ENCODE measurements at places on chromosomes 2 and 18.

DNA sequence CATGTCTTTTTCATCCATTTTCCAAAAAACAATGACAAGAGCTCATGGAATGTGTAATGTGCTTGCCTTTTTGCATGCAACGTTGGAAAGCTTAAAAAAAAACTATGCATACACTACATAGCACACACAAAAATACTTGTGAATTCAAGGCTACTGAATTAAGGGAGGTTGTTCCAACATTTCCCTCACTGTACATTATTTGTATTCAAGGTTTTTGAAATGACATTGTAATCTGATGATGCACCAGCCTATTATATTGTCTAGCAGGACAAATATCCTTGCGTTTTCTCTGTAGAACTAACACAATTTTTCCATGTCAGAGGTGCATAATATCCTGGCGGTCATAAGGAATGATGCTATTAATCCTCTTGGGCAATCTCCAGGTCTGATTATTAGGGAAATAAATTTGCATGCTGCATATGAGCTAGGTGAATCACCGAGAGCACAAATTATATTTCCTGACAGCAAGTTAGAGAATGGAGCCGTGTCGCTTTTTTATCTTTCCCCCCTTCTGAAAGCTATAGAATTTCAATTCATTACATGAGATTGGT is 836.9 kb upstream of the FANCL start:
- DNase-seq: no peak

DNA sequence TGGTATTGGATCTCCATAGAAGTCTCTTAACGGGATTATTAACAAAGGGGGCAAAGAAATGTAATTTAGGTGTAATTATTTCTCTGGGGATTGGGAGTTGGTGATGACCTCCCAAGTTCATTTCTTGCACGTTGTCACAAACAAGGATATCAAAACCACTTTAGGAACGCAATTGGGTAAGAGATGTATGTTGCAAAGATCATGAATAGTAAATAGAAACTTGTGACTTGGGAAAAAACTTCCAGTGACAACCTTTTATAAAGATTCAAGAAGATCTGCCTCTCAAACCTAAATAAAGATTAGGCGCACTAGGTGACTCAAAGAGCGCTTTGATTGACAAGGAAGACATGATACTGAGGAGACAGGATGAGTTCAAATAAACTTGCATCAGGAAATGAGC is 127.8 kb upstream of the TRIB2 start:
- no peak for DNase-seq

- DNase-seq: no peak
Observed at GRCh38 chr2:31137211-31138036, 816 bp downstream of the GALNT14 start.

- no peak for DNase-seq
Observed at GRCh38 chr18:22285361-22286140, 116.2 kb downstream of the GATA6 start.

DNA sequence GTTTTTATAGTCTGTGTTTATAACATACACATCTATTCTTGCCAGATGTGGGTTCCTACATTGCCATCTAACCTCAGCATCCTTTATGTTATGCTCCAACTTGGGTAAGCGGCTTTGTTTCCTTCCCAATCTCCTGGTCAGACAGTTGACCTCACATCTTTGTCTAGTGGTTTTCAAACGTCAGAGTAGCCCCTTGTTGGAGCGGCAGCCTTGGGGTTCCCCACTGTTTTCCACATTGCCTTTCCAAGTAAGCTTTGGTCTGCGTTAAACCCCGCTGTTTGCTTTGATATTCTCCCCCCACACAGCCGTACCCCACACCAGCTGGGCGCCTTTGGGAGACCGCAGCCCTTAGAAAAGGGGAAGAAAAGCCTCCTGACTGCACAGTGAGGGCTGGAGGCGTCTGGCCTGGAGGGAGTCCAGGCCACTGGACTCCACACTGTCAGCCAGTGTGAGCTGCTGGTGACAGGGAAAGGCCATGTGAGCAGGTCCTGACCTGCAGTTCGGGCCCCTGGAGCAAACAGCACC is 83.3 kb downstream of the MALT1 start:
- no peak for DNase-seq

GRCh38 chr2:10340593-10340975 is 37.9 kb downstream of the HPCAL1 start:
- DNase-seq: no peak

DNA sequence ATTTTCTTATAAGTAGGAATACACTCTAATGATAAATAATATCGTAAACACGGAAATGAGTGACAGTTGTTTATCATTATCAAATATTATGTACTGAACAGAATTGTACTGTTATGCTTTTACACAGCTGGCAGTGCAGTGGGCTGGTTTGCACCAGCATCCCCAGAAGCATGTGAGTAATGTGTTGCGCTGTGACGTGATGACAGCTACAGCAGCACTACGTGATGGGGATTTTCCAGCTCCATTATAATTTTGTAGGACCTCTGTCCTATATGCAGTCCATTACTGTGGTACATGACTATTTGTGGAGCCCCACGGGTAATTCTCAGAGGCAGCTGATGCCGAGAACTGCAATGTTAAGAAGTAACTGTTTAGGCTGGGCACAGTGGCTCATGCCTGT is 77.3 kb upstream of the ATG16L1 start:
- no peak for DNase-seq

DNA sequence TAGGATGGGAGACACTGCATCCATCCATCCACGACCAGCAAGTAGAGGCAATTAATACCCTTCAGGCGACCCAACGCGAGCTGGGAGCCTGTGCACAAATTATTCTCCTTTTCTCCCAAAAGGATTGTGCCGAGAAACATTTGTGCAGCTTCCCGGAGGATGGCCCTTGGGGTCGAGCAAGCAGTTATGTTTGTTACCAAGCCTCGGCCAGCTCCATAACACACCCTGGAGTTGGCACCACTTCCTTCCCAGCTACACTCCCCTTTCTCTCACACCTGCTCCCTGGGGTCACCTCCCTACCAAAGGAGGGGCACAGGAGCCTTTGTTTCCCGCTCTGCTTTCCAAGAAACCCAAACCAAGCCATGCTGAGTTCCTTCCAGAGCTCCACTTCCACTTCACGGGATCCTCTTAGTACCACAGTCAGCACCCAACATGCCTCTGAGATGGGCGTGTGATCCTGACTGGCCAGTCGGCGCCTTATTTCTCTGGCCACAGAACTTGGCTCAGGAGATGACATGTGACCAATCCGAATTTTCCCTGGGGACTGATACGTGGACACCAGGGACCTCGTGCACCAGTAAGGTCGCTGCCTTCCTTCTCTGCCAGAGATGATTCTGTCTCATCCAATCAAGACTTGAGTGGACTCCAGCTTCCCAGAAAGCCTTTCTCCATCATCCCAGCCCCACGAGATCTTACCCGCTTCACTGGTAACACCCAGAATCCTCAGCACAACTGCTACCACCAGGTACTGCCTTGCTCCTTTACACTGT is 28.5 kb downstream of the GPR55 start:
- peak; percentile 42 for DNase-seq

DNA sequence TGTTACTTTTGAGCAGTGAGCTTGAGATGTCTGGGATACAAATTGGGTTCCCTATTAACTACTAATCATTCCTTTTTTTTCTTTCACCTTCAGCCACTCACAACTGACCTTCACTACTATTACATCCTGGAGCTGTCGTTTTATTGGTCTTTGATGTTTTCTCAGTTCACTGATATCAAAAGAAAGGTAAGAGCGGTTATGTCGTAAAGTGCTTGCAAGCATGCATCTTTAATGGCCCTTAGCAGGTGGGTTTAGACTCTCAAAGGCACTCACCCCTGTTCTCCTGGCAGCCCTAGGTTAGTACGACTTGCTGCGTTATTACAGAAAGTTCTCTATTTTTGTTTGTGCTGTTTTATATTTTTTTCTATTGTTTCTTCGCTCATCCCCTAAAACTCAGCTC is 107.6 kb upstream of the NOSTRIN start:
- no peak for DNase-seq

DNA sequence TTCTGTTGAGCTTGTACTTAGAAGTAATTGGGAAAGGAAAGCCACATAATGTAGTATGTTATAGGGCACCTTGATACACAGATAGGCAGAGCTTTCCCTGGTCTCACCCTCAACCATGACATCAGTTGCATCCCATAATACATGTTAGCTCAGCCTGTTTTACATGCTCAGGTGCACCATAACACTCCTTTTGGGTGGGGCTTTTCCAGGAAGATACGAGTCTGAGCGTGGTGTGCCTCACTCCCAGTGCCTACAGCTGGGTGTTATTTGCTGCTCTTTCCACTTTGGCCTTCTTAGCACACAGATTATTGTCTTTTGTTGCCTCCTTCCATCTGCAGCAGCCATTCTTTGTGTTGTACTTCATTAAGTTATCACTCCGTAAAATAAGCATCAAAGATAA is 11.9 kb downstream of the TTC39C start:
- no peak for DNase-seq

GRCh38 chr2:10007921-10008808 is 35.2 kb upstream of the KLF11 start:
- DNase-seq: no peak

DNA sequence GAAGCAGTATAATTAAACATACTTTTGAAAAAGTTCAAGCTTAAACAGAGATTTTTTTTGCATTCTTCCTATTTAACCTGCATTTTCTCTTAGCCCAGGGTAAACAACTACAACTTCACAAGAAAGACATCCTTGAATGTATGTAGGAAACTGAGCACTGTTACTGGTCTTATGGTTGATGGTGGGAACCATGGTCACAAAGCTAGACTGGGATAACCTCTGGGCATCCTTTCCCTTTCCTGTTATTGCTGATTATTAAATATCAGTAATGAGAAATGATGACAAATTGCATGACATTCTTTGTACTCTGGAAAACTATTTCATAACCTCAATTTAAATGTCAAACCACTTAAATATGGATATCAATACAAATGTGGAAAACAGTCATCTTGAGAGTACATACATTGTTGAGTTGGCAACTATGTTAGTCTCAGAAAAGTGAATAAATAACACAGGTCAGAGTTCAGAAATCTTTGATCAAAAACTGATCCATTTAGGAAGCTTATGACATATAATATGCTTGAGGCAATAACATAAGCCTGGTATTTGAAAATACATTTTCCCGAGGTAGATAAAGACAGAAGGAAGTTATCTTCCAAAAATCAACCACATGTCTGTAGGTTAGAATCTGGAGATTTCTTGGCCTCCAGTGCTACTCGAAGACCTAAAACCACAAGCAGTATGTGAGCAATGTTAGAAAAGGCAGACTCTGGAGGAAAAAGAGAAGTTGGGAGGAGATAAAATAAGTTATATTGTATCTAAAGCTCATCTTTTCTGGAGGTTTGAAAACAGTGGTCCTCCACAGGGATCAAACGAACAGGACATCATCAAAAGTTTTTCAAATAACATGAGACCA is 65.2 kb upstream of the ST8SIA5 start:
- no peak for DNase-seq

- no peak for DNase-seq
Observed at GRCh38 chr2:24115057-24115456, 8.1 kb downstream of the PFN4 start.

DNA sequence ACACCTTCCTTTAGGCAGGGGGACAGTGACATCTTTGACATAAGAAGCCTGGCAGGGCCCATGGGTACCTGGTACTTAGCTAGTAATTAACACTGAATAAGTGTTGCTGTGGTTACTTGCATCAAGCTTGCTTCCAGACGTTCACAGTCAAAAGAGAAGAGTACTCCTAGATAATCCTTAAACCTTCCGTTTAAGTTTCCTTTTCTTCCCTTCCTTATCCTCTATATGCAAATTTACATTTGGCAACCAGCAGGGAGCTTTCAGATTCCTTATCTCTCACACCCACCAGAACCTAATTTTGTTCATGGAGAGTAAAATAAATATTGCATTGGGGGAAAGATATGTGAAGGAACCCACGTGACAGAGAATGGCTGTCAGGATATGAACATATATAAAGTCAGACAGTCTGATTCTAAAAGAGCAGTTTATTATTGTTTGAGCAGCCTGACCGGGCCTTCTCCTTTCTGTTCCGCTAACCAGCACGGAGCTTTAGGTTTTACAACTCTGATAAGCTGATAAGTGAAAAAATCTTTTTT is 7.8 kb upstream of the RAB31 start:
- DNase-seq: no peak

DNA sequence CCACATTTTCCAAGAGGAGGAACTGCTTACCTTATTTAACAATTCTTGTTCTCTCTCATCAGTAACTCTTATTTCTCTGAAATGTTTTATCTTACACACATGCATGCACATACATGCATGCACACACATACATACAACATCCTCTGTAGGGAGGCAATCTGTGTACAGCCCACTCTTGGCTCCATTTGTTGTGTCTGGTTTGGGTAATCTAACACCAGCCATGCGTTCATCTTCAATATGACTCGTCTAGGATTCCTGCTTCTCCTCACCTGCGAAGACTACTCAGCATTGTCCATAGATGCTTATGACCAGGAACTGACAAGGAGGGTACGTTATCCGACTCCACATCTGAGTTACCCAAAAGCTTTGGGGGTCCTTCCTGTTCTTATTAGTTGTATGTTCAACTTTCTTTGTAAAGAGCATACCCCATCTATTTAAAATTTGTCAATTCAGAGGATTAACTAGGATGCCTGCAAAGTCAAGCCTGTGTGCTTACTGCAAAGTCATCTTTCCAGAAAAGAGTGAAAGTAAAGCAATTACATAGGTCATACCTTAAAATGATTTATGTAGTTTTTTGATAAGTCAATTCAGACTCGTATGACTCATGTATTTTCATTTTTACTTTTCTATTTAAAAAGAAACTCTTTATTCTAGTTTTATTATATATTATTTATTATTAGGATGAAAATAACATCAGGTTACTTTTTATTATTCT is 18.2 kb downstream of the LYPD6B start:
- no peak for DNase-seq

DNA sequence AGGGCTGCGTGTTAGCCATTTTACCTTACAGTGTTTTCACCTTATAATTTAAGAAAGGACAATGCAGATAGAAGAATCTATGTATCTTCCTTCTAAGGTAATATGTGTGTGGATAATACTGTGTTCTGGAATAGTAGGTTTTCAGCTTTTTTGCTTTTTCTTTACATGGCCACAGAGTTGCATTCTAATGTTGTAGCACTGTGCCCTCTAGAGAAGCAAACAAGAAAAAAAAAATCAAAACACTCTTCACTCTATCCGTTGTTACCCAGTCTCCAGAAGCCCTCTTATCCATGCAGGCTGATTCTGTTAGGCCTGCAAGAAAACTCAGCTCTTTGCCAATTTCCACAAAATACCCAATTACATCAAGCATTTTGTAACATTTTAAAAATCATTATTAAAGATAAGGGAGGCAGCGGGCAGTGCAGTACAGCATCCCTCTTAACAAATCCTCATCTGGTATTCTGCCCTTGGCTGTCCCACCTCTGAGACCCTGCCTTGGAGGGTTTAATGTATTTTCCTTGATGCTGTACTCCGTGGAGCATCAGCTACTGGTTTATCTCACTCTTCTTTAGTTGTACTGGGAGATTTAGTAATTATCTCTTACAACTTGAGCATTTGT is 41.8 kb downstream of the CDH7 start:
- no peak for DNase-seq

DNA sequence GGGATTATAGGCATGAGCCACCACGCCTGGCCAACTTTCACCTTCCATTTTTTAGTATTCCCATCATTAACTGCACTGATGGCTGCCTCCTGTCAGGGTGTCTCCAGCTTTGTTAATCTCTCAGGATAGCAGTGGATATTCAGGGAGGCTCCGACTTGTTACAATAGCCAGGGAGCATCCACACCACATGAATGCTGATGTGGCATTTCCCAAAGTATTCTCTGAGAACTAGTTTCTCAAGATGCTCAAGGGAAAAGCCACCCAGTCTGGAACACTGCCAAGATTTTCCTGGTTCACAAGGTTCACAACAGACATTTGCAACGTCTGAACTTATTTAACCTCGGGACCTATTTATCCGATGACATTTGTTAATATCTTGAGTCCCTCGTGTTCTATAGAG is 33.8 kb downstream of the ZNF519 start:
- DNase-seq: no peak

Measured in activated CD8-positive, alpha-beta memory T cell treated with anti-CD3 and anti-CD28 coated beads, Interleukin-2, amount 50 U/mL, for 48 hours (primary cell).